ENCODE measurements at places on chromosomes 6 and 20.
A peak's percentile ranks its signal among the peaks of the same experiment; 100 is the strongest.

DNA sequence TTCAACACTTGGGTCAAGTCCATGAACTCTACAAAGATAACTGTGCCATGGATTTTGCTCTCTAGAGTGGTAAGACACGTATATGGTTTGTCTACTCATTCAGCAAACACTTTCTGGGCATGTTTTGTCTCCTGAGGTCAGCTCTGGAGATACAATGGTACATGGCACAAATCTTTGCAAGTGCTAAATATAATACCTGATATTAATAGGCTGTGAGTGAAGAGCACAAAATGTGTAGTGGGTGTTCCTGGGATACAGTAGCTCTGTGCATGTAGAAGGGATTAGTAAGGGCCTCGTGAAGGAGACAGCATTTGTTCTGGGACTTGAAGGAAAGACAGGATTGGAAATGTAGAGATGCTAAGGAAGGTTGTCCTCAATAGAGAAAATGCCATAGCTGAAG lies 360.9 kb downstream of the BCKDHB start:
- DNase-seq: no peak

- peak; percentile 25 for DNase-seq
Measured at GRCh38 chr6:12090714-12091113, 78.6 kb downstream of the HIVEP1 start.

DNA sequence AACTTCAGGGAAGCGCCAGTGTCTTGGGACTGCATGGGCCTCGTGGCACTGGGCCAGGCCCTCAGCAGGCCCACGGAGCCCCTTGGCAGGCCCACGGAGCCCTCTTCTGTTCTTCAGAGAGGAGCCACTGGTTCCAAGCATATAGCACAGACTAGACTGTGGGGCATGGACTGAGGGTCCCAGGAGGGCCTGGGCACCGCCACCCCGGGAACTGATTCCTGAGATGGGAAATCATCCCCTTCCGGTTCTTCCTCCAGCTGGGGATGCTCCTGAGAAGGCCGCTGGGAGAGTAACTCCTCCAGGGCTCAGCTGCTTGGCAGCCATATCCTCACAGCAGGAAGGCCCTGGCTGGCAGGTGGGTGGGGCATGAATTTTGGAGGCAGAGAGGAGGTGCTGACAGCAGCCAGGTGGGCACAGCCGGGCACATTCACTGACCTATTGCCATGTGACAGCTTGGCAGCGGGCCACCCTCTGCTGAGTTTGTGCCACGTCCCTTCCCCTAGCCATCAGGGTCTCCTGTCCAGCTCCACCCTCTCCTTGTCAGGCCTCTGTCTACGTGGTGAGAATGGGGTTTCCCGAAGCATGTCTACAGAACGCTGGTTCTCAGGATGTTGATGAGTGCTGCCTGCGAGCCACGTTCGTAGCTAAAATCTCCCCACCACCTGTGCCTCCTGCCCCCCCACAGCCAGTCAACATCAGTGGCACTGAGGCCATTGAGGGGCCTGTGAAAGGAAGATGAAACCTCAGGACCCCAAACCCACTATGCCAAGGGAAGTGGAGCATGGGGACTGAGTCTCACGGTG lies 152.1 kb downstream of the TAF4 start:
- no peak for DNase-seq

- DNase-seq: no peak
Measured at GRCh38 chr6:10418361-10418861, 3.5 kb upstream of the TFAP2A start.

- no peak for DNase-seq
Measured at GRCh38 chr20:15674253-15675060, 898.8 kb downstream of the KIF16B start.

GRCh38 chr6:144134176-144134575 lies 16.1 kb upstream of the STX11 start:
- DNase-seq: no peak

DNA sequence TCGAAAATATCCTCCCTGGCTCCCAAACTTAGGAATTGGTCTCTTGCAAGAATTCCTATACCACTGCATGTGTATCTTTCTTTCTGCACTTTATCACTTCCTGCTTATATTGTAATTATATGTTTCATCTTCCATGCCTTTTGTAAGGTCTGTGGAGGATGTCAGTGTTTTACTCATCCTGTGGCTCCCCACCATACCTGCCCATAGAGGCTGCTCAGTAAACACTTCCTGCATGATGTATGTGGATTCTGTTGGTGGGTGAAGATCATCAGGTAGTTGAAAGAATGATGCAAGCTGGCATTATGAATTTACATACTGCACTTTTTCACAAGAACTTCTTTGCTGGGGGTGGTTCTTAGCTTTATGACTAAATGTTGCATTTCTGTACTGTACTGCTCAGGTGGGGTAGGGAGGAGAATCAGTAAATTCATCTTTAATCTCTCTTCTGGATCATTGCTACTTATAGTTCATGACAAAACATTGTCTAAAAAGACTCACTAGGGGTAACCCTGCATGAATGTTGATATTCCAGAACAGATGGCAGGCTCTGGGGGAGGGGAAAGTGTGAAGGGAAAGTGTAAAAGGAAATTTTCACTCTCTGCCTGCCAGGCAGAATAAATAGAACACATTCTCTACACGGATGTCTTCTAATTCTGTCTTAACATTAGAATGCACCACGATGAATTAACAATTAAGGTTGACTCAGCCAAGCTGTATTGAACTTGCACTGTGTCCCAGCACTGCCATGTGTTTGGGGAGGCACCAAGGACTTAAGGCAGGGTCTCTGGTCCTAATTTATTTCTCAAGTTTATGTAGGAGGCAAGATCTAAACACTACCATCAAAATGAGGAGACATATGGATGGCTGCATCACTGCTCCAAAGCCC lies 36.0 kb upstream of the KLHL31 start:
- DNase-seq: no peak

DNA sequence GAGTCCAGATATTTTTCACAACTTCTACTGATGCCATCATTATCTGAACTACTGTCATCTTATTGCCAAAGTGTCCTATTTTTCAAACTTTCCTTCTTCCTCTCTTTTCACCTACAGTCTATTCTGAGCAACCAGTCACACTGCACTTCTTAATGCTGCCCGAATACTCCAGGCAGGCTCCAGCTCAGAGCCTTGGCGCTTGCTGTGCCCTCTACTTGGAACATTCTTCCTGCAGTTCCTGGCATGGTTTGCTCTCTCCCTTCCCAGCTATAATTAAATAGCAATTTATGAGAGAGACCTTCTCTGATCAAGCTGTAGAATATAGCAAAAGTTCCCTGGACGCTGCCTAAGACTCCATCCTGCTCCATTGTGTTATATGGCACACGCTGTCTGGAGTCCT lies 831.6 kb downstream of the QKI start:
- DNase-seq: peak; percentile 17

DNA sequence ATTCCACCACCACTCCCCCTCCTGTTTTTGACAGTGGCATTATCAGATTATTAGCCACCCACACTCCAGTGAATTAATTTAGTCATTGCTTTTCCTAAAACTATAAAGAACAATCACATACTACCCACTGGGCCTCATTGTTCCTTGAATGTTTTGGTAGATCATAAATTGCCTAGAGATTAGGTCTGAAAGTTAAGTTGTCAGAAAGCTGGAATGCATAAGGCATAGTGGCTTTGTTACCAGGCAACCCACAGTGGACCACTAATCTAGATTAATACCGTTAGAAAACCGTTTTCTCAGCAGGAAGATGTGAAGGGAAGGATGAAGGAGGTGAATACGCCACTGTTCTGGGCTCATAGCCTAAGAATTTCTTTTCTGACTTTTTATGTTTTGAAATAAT lies 75.6 kb downstream of the SAMD3 start:
- DNase-seq: no peak

DNA sequence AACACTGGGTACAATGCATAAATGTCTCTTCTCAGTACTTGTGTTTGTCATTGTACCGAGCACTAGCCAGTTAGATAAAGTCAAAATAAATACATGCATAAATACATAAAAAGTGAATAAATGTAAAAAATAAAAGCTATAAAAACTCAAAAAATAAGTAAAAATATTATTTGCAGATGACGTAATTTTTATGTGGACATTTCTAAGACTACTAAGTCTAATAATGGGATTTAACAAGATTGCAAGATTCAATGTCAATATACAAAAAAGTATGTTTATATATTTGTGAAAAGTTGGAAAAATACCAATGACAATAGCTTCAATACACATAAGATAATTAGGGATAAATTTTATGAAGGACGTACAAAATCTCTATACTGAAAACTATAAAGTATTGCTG lies 639.6 kb downstream of the CBLN4 start:
- DNase-seq: no peak

- DNase-seq: no peak
Measured at GRCh38 chr6:155623450-155624178, 168.0 kb upstream of the NOX3 start.

DNA sequence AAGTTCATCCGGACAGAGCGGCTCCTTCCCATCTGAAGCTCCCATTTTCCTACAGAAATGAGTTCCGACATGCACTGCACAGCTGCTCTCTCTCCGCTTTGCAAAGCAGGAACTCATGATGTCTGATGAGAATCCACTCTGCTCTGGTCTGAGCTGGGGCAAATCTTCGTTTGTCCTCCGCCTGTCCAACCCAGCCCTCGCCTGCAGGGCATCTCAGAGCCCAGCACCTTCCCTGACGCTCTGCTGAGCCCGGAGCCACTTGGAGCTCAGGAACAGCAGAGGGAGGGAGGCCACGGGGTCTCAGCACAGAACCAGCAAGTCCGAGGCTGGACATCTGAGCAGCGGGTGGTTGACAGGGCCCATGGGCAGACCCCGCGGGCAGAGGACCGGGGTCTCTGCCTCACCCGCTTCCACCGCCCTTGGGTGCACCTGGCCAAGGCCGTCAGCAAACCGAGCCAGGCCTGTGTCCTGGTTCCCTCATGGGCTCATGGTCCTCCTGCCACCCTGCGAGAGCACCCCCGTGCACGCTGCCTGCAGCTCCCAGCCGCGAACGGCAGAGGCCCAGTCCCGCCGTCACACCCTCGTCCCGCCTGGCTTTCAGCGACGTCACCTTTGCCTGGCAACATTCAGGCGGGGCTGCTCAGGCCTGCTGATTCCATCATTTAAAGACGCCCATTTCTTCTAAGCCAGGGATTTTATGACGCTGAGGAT lies 78.5 kb upstream of the BHLHE23 start:
- no peak for DNase-seq

DNA sequence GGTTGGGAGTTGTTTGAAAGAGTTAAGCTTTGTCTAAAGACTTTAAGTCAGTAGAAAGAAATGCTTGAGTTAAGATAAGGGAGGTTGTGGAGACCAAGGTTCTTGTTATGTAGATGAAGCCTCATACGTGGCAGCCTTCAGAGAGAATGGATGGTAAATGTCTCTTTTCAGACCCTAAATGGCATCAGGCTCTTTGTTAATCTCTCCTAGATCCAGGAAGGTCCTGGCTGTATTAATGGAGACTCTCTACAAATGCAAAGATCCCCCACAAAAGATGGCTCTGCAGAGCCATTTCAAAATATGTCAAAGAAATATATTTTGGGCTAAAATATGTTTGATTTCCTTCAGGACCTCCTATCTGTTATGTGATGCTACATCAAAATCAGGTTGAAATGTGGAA lies 161.6 kb downstream of the ADAT2 start:
- no peak for DNase-seq

- no peak for DNase-seq
Measured at GRCh38 chr6:303948-304558, 11.8 kb downstream of the DUSP22 start.

DNA sequence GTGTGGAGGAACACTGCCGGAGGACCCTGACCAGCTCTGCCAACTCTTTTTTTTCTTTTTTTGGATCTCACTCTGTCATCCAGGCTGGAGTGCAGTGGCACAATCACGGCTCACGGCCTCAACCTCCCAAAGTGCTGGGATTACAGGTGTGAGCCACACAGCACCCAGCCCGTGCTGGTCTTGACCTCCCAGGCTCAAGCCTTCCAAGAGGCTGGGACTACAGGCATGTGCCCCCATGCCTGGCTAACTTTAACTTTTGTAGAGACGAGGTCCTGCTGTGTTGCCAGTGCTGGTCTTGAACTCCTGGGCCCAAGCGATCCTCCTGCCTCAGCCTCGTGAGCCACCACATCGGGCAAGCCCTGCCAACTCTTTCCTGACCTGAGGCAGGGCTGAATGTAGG lies 11.2 kb downstream of the GCNT2 start:
- DNase-seq: no peak

DNA sequence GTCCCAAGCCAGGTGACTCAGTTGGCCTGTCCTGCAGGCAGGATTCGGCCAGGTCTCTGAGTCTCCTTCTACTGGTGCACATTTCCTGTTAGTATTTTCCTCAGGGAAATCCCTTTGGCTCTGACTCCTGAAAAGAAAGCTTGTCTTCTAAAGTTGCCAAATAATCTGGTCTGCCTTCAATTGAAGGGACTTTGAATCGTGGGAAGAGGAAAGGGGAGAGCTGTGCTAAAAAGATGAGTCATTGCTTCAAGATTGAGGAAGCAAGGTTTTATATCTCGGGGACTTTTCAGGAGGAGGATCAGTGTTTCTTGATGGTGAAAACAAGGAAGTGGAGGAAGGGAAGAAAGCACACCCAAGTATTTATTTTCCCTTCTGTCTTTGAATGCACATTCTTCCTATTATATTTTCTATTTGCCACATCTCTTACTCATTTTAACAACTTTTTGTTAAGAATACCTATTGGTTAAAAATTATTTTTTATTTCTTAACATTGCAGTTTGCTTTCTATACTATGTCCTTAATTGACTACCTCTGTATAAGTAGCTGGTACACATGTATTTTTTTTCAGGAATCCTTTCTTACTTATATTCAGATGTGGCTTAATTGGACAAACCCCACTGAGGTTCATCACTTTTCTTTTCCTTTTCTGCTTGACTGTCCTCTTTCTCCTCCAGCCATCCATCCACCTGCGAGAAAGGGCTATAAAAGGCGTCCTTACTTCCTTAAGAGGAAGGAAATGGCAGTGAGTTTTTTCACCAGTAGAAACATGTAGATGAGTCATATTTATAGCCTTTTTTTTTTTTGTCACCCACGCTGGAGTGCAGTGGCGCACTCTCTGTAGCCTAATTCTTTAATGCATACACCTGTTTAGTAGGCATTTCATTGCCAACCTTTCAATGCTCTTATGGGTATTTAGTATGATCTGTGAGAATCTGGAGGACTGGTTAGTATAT lies 15.0 kb upstream of the IFNGR1 start:
- DNase-seq: peak; percentile 83

DNA sequence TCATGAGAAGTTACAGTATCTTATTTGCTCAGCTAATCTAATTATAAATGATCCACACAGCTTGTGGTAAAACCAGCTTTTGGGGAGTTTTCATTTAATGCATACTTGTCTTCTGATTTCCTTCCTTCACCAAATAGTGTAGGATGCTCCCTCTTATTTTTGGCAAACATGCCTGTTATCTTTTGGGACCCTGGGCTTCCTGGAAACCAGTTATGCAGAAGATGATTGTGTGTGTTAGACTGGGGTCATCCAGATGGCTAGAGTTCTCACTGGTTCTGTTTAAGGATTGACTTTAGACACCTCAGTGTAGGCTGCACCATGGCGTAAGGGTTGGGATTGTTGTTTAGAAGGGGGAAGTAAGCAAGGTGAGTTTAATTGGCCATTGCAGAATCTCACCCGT lies 61.3 kb downstream of the PTPN1 start:
- DNase-seq: no peak

- DNase-seq: no peak
Measured at GRCh38 chr6:89797317-89797716, 22.3 kb downstream of the MDN1 start.
